ENCODE measurements at places on chromosomes 12 and 14.

GRCh38 chr14:44531658-44532057 is 24.6 kb upstream of the FSCB start:
- DNase-seq = peak; percentile 0

DNA sequence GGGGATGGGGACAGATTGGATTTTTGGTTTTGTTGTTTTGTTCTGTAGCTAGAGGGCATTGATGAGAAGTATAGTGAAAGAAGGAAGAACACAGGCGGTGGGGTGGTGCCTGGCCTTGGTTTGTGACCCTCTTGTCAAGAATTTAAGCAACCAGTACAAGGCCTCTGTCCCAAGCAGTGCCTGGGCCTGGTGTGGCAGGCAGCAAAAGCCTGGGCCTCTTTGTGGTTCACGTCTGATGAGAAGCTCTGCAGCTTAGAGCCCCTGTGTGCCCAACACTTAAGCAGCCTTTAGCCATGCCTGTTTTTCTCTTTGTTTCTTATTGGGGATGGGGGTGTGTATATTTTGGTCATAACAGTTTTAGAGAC is 98.0 kb downstream of the PPP2R5C start:
- DNase-seq = no peak

DNA sequence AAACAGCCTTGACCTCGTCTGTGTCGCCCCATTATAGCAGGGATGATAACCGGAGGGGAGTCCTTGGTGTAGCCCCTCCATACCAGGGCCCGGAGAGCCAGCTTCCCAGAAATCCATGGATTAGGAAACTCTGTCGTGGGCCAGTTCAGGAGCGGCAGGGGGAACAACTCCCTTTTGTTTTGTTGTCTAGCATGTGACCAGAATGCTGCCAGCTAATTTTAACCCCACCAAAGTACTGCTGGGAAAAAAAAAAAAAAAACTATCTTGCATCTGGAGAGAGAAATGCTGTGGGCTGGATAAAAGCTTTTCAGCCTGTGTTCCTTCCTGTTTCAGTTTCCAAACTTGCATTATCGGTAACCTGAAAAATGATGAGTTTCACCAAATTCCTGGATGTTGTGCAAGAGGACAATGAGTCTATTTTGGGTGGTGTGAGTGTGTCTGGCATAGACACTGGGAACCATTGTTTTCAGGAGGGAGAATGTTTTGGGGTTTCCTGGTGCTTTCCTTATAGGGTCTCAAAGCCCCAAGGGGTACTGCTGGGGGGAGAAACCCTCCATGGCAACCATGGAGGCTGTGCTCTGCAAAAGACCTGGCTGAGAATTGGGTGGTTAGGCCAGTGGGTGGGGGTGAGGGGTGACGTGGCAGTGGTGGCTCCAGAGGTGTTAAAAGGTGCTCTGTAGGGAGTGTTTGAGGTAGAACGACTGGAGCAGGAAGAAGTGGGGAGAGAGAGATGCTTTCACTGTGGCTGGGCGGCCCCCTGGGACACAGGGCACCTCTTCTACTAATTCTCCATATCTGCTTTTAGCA is 14.9 kb upstream of the IRF2BPL start:
- peak; percentile 95 for DNase-seq

GRCh38 chr12:54917001-54917488 is 62.7 kb downstream of the MUCL1 start:
- no peak for DNase-seq

DNA sequence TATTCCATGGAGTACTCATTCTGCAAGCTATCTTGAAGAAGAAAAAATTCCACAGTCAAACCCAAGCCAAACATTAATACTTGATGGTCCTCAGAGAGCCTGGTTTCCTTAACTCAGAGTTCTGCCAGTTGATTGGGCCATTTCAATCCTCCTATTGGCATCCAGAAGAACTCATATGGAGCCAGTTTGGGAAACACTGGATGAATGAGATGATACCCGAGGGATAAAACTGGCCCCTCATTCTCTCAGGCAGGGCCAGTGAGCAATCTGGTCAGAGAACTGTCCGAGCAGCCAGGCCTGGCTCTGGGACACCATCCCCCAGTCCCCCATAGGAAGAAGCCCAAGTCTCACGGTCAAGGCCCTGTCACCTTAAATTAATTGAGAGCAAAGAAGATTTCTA is 48.8 kb downstream of the NUAK1 start:
- no peak for DNase-seq
